Body of pancreas (tissue), 4 donors: ENCODE measurements at places on chromosomes 7 and 10.

DNA sequence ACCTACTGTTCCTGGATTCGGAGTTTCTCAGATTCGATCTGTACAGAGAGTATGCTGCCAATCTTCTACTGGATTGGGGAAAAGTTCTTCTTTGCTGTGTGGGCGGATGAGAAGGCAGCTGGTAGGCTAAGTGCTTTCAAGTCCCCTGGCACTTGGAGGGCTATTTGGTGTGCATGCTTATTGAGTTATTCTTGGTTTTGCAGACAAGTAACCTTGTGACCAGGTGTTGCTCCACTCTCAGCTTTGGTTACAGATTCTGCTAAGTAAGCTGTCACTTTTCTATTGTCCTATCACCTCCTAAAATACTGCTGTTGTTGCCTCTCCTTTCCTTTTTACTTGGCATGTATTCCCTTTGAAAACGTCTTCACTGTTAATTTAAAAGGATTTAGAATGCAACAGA, 1375.1 kb upstream of the LRRTM3 start:
- DNase-seq, result no peak

DNA sequence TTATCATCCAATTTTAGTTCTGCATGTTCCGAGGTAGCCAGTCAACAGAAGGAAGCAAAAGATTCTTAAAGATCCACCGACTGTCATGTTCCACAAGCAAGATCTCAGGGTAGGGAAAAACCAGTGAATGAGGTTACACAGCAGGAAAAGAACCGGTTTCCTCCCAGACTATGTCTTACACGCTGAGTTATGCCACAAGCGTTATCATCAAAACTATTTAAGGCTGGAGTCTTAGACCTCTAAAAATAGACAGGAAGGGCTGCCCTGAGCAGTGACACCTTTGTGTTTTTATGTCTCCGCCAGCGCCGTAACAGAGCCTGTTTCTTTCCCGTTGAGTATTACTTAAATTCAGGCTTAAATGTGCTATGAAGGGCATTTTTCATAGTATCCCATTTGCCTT, 48.3 kb downstream of the PROSER2 start:
- no peak for DNase-seq

DNA sequence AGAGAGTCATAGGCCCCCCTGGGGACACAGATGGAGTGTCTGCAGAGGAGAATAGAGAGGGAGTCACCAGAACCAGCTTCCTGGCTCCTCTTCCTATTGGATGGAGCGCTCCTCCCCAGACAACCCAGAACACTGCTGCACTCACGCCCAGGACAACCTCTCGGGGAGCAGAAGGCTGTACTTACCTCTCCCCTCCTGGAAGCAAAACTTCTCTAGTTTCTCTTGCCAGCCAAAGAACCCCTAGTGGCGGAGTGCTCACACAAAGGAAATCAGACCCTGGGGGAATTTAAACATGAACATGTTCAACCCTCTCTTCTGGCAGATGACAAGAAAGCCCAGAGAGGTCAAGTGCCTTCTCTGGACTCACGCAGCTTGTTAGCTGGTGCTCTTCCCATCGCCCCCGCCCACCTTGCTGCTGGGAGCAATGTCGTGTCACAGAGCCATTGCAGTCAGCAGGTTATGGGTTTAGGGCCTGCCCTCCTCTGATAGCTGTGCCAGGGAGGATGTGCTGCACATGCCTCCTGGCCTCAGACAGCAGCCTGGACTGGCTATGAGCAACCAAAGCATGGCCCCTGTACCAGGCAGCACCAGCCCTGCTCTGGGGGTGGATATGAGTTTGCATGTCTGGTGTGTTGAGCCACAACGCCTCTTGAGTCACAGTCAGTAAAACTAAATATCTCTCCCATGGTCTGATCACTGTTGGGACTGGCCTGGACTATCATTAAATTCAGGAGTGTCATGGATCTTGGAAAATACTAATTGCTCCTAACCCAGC, 84.4 kb downstream of the SLIT1 start:
- DNase-seq, result no peak

- DNase-seq, result no peak
These were observed 210.5 kb downstream of the ETV1 start for GRCh38 chr7:13778967-13779366.

- DNase-seq, result no peak
These were observed 318.2 kb downstream of the EXOC4 start for GRCh38 chr7:133571076-133571475.

- DNase-seq, result no peak
These were observed 704.0 kb upstream of the LRRN3 start for GRCh38 chr7:110386913-110387312.

DNA sequence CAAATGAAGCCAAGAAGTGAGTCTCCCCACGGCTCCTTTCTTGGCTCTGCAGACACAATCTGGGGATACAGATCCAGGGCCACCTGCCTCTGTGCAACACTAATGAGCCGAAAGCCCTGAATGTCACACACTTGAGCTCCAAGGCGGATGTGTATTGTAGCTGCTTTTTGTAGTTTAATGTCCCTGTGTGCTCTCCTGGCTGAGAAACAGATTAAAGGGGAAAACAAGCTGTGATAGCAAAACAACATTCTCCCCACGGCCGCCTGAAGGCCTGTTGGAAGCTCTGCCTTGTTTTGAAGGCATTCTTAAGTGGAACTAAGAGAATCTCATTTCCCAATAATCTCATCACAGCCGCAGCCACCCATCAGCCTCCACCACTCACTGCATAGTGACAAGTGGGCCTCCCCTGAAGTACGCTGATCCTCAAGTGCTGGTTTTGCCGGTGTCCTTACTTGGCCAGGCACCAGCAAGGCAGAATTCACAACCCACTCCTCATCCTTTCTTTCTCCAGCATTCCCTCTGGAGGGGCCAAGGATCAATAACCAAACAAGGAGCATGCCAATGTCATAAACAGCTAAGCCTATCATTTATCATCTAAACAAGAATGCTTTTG, 44.4 kb upstream of the AMPH start:
- no peak for DNase-seq

DNA sequence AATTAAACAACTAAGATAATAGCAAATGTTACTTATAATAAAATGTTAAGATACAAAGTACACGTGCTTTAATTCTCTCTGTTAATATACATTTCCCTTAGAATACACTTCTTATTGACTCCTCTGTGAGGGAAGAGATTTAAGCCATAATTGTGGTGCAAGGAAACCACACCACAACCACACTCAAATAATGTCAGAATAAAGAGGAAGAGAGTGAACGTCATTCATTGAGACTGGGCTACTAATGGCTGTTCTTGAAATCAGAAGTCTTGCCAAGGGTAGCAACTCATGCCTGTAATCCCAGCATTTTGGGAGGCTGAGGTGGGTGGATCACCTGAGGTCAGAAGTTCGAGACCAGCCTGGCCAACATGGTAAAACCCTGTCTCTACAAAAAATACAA, 10.0 kb downstream of the FAM171A1 start:
- DNase-seq, result no peak

DNA sequence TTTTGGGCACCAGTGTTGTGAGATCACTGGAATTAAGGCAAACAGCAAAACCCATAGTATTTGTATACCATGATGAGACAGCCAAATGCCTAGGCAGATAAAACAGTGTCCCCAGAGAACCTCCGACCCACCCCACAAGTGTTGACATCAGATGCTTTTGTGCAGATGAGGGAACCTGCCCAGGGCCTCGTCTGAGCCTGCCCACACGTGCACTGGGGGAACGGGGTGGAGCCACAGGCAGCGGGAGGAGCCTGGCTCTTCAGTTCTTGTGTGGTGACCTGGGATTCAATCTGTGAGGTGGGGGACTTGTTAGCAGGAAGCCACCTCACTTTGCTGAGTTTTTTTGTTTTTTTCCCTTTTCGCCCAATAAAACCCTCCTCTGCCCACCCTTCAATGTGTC, 33.4 kb upstream of the OPTN start:
- no peak for DNase-seq

GRCh38 chr7:118195837-118196474, 12.0 kb downstream of the LSM8 start:
- DNase-seq, result peak; percentile 72
